Endothelial cell (in vitro differentiated cells): ENCODE measurements at places on chromosomes 6 and 20. TPM values are rescaled to one million over a fixed set of nuclear protein-coding genes. Genes with fewer than 3 reads are reported as not detected.

The NMBR gene
- not detected for total RNA-seq

The GNAS-AS1 gene
- total RNA-seq = 4.9 TPM

The ME1 gene
- total RNA-seq = 13.4 TPM

- DNase-seq = no peak
- H3K36me3 ChIP-seq = no peaks in the 10 kb centered on the region
- H3K27ac ChIP-seq = no peak overlapping the region
- H3K4me3 ChIP-seq = no peak overlapping the region
- H3K27me3 ChIP-seq = no peaks in the 10 kb centered on the region
These were observed 59.2 kb downstream of the POPDC3 start for GRCh38 chr6:105120570-105120969.

The PAX1 gene
- not detected for total RNA-seq

- no peak overlapping the region for H3K4me3 ChIP-seq
- no peaks in the 10 kb centered on the region for H3K4me1 ChIP-seq
- H3K36me3 ChIP-seq = peaks cover 11% of the 10 kb centered on the region
- no peaks in the 10 kb centered on the region for H3K27me3 ChIP-seq
- H3K27ac ChIP-seq = no peak overlapping the region
These were observed 368.1 kb downstream of the NRN1 start for GRCh38 chr6:5638666-5639065.
